ENCODE measurements at places on chromosomes 2 and 18.

GRCh38 chr18:42287047-42287446, 332.0 kb downstream of the PIK3C3 start:
- no peak for DNase-seq

DNA sequence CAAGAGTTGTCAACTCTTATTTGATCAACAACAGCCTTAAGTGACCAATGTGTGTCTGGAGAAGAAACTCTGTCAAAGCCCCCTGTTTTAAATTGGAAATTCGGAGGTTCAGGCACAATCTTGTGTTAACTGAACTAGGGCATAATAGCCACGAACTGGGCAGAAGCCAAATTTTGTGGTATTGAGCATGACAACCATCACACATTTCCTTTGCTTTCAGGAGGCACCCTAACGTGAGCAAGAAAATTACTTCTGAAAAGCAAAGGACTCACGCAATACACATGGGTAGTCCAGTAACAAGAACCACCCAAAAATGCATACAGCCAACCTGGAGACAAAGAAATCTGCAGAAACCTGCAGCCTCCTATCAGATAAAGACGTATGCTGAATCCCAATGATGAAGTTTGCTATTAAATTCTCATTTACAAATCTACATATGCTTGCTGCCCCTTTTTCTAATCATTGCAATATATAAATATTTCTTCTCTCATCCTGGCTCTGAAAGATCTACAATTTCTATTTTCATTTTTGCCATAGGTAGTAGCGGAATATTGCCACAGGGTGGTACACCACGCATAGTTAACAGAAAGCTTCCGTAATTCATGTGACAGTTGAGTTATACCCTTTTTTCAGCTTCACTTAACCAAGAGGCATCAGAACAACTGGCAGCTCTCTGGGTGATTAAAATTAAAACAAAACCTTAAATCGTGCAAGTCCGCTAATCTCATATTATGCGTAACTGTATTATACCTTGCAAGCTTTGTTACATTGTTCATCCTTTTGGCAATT, 495.8 kb downstream of the NRXN1 start:
- no peak for DNase-seq

DNA sequence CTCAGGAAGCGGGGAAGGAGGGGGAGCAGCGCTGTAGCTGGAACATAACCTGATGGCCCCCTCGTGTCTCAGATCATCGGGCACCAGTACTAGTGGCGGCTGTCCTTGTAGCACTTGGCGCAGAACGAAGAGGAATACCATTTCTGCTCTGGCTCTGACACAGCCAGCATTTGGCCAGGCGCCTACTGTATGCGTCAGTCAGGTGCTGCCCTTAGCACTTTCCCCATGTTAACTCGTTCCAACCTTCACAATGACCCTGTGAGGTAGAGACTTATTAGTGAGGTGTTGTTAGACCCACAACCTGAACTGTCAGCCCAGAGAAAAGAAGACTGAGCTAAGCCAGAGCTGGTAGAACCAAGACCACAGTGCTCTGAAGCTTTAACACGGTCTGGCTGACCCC, 47.7 kb upstream of the EML6 start:
- no peak for DNase-seq

GRCh38 chr2:222796413-222797103, 64.3 kb upstream of the ACSL3 start:
- no peak for DNase-seq

- no peak for DNase-seq
Measured at GRCh38 chr2:108417254-108417653, 31.8 kb upstream of the GCC2 start.

GRCh38 chr2:104855221-104856085, 1.5 kb downstream of the POU3F3 start:
- DNase-seq, result no peak

DNA sequence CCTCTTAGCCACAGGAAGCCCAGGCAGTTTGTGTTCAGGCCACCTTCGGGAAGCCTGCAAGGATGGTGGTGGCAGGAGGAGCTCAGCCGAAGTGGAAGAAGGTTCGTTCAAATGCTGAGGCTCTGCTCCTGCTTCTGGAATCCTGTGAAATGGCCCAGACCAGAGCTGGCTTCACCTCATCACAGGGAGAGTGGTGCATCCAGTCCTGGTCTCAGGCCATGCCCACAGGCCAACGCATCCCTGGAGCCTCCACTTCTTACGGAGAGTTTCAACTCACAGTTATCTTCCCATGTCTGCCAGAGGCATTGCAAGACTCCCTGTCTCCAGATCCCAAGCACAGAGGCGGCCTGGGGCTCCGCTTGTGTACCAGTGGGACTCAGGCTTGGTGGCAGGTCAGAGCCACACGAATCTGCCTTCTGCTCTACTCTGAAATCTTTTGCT, 82.3 kb downstream of the NDUFA10 start:
- DNase-seq, result no peak

DNA sequence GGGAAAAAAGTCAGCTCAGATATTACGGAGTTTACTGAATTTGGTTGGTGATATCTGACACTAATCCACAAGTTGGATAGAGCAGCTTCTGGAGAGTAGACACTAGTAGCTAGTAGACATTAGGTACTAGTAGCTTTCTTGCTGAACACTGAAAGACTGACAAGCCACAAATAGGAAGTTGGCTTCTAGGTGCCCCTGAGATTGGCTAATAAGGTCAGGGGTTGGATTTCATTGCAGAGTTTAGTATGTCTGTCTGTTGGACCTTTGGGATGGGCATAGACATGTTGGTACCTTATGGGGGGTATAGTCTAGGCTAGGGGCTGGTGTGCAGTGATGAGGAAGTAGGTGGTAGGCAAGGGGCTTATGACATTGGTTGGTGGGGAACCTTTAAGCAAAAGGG, 164.9 kb upstream of the LRRTM1 start:
- DNase-seq, result no peak

DNA sequence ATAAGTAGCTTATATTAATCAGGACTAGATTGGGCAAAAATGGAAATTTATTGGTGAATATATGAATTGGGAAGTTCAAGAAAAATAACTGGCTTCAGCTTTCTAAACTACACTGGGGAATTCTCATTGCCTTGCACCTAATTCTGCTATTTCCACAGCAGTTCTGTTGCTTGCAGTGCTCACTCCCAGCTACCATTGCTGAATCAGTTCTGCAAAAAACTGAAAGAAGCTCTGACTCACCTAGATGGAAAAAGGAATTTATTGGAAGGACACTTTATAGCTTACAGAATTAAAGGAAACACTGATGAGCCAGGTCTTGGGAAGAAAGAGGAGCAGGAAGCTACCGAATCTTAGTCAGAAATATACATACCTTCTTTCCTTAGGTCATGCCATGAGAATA, 60.3 kb upstream of the ACVR1 start:
- no peak for DNase-seq

GRCh38 chr18:77071711-77072292, 60.8 kb downstream of the MBP start:
- no peak for DNase-seq

GRCh38 chr2:135817466-135817865, 19.5 kb downstream of the LCT start:
- no peak for DNase-seq

GRCh38 chr2:226310146-226310545, 489.5 kb downstream of the IRS1 start:
- no peak for DNase-seq

DNA sequence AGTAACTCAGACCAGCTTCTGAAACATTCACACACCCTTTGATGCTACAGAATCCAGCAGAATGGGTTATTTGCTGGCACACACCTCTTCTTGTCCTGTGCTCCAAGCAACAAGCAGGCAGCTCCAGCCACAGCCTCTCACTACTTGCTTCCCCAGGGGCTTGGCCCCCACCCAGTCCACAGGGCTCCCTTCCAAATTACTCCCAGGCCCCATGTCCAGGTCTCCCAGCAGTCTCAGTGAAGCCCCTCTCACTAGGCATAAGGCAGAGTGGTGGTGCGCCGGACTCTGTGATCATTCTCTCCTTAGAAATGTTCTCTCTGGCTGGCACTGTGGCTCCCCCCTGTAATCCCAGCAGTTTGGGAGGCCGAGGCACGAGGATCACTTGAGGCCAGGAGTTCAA, 25.9 kb downstream of the ITM2C start:
- DNase-seq, result no peak

GRCh38 chr18:9824474-9824832, 61.3 kb upstream of the TXNDC2 start:
- no peak for DNase-seq

GRCh38 chr2:109427661-109428091, 186.1 kb downstream of the SEPTIN10 start:
- no peak for DNase-seq

DNA sequence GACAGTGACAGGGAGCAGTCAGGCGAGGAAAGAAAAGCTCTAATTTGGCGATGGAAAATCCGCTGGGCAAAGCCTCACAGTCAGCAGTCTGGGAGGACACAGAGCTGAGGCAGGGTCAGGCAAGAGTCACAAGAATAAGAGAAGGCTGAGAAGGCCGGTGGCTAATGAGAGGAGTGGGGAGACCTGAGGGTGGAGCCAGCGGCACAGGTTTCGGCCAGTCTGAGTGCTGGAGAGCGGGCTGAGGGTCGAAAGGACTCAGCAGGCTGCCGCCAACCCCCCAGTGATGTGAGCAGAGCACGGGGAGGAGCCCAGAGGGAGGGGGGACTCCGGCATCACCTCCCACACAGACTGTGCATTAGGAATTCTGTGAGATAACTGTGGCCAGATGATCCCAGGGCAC, 500.6 kb upstream of the MYT1L start:
- DNase-seq, result no peak

DNA sequence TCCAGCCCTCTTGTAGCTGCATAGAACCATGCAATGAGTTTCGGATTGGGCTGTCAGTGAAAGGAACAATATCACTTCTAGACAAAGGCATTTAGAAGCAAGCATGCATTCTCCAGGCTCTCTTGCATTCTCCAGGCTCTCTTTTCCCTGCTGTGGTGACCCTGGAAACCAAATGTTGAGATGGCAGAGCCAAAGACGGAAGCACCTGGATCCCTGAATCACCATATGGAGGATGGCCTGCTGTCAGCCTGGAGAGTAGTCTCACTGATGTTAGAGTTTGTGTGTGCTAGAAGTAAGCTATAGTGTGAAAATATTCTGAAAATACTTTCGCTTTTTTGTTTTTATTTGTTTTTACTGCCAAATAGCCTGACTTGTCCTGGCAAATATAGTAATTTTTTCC, 203.9 kb downstream of the C1D start:
- DNase-seq, result no peak

GRCh38 chr18:22314001-22314400, 103.7 kb downstream of the CTAGE1 start:
- no peak for DNase-seq

DNA sequence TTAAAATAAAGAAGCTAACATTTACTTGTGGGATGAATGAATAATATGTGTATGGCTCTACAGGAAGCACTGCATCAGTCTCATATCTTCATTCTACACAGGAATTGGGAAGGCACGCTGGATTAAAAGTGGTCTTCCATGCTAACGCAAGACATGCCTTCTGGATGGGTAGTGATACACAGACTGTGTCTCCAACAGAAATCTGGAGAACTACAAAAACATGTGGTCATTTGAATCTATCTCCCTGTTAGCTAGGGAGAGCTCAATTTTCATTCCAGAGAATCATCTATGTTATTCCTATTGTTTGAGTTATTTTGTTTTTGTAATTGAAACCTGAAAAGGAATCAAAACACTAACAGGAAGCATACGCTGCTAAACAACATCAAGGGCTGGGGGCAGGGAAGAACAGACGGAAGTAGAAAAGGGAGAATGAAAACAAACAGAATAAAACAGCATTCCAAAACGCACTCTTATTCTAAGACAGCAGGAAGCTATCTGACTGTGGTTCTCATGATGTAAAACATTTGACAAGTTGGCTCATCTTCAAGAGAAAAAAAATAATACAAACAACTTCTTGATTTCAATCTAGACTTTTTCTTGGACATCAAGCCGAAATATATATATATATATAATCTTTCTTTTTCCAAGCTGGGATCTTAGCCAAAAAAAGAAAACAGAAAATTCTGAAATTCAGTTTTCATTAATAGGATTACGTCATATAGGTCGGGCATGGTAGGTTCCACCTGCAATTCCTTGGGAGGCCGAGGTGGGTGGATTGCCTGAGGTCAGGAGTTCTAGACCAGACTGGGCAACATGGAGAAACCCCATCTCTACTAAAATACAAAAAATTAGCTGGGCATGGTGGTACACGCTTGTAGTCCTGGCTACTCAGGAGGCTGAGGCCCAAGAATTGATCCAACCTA, 31.5 kb upstream of the ASNSD1 start:
- no peak for DNase-seq

- no peak for DNase-seq
Measured at GRCh38 chr2:207066791-207067460, 98.8 kb downstream of the KLF7 start.

DNA sequence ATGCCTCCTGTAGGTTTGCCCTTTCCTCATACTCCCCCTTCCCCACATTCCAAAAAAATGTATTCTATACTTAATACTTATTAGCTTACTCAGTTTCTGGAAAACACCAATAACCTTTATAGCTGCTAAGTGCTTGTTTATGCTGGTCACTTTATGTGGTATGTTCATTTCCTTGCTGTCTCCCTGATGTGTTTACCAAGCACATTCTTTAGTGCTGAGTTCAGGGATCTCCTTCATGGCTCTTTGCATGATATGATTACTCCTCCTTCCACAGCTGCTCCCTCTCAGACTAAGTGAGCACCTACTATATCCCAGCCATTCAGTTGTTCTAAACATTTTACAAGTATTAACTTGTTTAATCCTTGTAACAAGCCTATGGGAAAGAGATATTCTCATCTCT, 698.3 kb upstream of the FANCL start:
- no peak for DNase-seq

DNA sequence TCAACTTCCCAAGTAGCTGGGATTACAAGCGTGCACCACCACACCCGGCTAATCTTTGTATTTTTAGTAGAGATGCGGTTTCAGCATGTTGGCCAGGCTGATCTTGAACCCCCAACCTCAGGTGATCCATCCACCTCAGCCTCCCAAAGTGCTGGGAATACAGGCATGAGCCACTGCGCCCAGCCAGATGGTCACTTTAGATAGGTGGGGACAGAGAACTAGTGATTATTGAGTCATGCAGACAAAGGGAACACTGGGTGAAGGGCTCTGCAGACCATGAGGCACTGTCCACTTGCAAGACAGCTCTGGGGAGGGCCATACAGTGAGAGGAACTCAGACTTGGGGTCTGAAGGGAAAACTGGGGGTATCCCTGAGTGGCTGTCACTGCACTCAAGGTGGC, 58.4 kb upstream of the POMC start:
- no peak for DNase-seq
